Germinal center (tissue), 1 donor: ENCODE measurements at places on chromosomes 7 and 10.

DNA sequence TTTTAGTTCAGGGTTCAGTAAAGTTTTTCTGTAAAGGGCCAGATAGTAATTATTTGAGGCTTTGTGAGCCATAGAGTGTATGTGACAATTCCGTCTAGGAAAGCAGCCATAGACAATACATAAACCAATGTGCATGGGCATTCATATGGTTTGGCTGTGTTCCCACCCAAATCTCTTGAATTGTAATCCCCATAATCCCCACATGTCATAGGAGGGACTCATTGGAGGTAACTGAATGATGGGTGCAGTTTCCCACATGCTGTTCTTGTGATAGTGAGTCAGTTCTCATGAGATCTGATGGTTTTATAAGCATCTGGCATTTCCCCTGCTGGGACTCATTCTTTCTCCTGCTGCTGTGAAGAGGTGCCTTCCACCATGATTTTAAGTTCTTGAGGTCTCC, 29.9 kb downstream of the SEC61G start:
- no peak for DNase-seq

DNA sequence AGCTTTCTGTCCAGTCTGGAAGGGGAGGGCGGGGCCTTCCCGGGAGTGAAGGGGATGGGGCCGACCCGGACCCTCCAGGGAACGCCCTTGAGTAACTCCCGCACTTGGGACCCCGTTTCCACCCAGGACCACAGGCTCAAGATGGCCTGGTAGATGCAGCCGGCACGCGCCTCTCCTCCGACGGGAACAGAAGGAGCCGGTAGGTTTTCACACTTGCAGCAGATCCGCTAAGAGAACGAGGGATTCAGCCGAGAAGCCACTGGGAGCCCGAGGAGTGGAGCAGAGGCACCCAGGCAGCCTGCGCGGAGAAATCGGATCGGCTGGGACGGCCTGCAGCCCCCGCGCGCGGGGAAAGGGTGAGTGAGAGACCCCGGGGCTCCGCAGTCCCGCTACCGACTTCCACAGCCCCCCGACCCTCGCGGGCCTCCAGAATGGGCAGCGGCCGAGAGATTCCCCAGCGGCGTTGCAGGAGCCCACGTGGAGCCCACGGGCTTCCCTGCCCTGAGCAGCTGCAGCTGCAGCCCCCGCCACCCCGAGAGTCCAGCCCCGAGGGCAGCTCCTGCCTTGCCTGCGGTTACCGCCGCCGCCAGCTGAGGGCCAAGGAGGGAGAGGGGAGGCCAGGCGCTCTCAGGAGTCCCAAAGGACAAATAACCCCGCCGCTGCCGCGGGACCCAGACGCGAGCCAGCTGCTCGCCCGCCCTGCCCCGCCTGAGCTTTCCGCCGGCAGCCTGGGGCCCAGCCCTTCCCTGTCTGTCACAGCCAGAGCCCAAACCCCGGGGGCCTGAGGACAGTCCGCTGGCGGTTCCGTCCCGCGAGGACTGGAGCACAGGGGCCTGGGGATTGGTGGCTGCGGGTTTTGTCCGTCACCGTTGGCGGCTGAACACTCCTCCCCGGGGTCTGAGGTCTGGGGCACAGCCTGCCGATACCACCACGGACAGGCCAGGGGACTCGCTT, 21.8 kb downstream of the IFT22 start:
- no peak for DNase-seq

DNA sequence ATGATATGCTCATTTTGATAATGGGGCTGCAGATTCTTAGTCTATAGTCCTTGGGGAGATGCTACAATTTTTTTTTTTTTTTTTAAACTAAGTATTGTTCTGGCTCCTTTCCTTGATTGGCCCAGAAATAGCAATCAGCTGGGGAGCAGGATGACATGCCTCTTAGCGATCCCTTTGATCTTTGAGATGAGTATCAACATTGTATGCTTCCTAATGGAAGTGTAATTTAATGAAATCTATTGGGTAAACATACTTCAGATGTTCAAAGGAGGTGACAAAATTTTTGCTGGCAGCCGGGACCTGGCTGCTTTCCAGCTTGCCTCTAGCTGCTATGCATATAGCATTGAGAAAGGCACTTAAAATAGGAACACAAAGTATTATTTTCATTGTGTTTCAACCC, 43.5 kb downstream of the VTI1A start:
- DNase-seq = no peak

DNA sequence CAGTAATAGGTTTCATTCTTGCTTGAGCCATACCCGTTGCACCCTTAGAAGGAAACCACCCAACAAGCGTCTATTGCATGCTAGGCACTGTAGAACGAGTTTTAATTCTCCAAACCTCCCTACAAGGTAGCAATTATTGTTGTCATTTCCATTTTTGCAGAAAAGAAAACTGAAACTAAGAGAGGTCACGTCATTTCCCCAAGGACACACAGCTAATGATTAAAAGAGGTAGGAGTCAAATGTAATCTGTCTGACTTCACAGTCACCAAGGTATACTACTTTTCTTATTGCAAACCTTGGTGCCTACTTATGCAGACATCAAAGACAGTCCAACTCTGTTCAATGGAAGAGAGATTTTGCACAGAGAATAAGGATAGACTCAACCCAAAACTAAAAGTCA, 49.1 kb upstream of the C1QL3 start:
- no peak for DNase-seq

- DNase-seq = no peak
These were observed 16.3 kb upstream of the DKK1 start for GRCh38 chr10:52297747-52298146.

- no peak for DNase-seq
These were observed 83.7 kb downstream of the GRID1 start for GRCh38 chr10:86282664-86283465.

- no peak for DNase-seq
These were observed 128.6 kb downstream of the ADCY1 start for GRCh38 chr7:45702751-45703150.
